Daoy (cell line): ENCODE measurements at places on chromosomes 4 and X. TPM values are rescaled to one million over a fixed set of nuclear protein-coding genes. Genes with fewer than 3 reads are reported as not detected.

The WAS gene
- 0.57 TPM in 1 of 2 replicates, not detected in the other for total RNA-seq

The PNMA3 gene
- total RNA-seq, result 0.46 and 1.2 TPM in 2 replicates

The FAM90A26 gene
- not detected in 2 replicates for total RNA-seq

The CRMP1 gene
- 14.1 and 17.1 TPM in 2 replicates for total RNA-seq

The PHOX2B gene
- not detected in 2 replicates for total RNA-seq

- DNase-seq, result no peak
These were observed 20.4 kb upstream of the DCHS2 start for GRCh38 chr4:154511981-154512380.

DNA sequence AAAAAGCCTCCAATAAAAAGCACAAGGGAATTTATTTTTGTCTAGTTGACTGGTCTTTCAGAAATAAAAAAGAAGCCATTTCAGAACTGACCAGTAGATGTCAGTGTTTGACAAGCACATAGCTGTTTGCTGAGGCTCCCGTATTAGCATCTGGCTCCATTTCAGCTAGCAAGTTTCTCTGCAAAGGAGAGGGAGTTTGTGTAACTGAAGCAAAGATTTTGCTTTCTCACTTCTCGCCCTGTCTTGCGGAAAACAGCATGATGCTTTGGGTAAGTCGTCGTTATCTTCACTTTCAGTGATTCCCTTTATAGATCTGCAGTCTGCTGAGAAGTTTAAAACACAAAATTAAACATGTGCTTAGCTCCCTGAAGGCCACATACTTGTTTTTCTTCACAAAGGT, 85.5 kb downstream of the CT47B1 start:
- DNase-seq, result peak; percentile 48

- DNase-seq, result peak; percentile 10
These were observed 300.9 kb downstream of the FAM47A start for GRCh38 chrX:33831211-33831610.

GRCh38 chr4:36343501-36344175, 62.2 kb downstream of the DTHD1 start:
- DNase-seq, result no peak

GRCh38 chr4:155592179-155592937, 74.3 kb upstream of the GUCY1A1 start:
- no peak for DNase-seq

DNA sequence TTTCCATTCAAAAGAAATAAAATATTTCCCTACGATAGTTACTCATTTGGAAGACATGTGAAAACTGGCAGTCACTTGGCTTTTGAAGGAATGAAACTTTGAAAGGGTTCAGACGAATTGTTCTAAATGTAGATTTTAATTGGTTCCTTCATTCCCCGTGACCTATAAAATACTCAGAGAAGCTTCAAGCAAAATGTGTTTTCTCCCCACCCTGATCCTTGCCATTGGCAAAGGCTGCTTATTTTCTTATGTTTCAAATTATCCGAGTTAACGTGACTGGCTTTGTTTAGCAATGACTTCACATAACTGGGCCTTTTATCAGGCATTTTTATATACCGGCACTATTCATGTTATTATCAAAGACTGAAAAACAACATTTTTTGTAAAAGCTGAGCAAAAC, 204.1 kb upstream of the NEIL3 start:
- DNase-seq, result no peak

DNA sequence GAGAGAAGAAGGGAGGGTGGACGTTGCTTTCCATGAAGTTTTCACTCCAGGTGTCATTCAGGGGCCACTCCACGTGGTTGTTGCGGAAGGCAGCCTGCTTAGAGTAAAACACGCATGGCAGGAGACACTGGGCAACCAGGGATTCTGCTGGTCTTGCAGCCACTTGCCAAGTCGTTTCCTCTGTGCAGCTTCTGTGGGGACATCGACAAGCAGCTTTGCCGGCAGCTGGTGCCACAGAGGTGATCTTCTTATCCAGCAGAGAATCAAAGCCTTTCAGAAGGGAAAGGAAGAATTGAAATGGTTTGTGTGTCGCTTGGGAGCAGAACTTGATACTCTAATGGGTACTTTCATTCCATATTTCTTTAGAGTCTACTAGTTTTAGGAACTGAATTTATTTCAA, 867.1 kb upstream of the TENM3 start:
- peak; percentile 1 for DNase-seq

DNA sequence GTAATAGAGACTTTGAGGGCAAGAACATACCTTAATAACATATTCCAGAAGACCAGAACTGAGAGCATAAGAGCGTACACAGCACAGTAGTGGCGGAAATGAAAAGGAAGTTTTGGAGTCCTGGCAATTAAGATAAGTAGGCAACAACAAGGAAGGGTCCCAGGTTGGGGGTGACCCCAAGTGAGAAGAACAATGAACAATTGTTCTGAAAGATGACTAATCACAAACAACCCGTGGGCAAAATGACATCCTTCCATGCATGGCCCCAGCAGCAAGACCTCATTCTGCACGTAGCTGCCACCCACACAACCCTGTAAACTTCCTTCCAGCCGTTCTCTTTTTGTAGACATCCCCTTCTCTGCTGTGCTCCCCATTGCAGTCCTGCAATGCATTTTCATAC, 384.4 kb upstream of the PABPC4L start:
- DNase-seq, result peak; percentile 9

- peak; percentile 69 for DNase-seq
These were observed 3.9 kb upstream of the ELF4 start for GRCh38 chrX:130114141-130114588.

DNA sequence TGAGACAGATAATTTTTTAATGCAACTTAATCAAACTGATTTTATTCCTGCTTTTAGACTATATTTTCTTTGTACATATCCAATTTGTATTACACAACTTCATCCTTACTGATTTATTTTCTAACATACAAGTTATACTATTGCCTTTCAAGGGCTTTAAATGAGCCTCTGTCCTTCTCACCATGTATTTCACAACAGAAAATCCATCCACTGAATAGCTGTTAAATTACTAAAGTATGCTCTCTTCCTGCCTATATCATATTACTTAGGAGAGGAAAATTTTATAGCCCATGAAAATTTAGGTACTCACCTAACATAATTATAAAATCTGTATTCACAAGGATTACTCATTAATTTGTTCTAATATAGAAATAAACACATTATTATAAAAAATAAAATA, 528.6 kb downstream of the ANKRD50 start:
- DNase-seq, result no peak

- DNase-seq, result no peak
These were observed 114.1 kb downstream of the MGST2 start for GRCh38 chr4:139779691-139780090.

DNA sequence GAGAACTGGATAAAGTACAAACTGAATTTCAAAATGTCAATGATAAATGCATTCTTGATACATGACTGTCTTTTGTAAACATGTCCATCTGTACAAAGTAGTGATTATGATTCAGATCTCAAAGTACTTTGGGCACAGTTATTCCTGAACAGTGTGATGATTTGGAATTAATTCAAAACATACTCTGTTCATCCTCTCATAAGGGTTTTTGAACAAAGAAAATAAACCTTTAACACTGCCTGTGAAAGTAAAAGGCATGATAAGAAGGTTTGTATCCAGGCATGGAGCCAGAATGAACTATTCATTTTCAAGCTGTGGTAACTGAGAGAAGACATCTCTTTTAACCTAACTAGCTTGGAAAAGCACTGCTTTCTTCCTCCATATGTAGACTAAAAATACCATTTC, 883 bp upstream of the KLHL4 start:
- peak; percentile 25 for DNase-seq

DNA sequence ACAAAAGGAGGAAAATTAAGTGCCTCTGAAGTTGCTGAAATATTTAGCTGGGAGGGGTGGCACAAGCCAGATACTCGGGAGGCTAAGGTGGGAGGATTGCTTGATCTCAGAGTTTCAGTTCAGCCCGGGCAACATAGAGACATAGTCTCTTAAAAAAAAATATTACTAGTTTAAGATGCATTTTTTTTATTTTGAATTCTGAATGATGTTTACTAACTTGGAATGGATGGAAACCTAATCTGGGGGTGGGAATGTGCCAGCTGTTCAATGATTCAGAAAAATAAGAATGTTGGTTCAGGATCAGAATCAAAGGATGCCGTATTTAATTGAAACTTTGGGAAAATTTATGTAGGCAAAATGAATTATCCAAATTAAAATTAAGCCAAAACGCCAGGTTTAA, 167.2 kb upstream of the ANK2 start:
- DNase-seq, result no peak

DNA sequence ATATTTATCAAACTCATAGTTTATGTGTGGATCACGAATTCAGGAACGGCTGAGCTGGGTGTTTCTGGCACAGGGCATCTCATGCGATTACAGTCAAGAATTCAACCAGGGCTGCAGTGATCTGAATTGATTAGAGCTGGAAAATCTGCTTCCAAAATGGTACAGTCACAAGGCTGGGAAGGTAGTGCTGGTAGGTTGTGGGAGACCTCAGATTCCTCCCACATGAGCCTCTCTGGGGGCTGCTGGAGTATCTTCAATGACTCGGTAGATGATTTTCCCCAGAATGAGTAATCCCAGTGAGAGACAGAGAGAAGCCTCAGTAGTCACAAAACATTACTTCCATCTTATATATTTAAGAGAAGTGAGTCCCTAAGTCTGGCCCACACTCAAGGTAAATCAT, 36.2 kb upstream of the PRDX4 start:
- DNase-seq, result no peak
